ENCODE measurements at places on chromosomes 7 and 10.
A peak's percentile ranks its signal among the peaks of the same experiment; 100 is the strongest.

DNA sequence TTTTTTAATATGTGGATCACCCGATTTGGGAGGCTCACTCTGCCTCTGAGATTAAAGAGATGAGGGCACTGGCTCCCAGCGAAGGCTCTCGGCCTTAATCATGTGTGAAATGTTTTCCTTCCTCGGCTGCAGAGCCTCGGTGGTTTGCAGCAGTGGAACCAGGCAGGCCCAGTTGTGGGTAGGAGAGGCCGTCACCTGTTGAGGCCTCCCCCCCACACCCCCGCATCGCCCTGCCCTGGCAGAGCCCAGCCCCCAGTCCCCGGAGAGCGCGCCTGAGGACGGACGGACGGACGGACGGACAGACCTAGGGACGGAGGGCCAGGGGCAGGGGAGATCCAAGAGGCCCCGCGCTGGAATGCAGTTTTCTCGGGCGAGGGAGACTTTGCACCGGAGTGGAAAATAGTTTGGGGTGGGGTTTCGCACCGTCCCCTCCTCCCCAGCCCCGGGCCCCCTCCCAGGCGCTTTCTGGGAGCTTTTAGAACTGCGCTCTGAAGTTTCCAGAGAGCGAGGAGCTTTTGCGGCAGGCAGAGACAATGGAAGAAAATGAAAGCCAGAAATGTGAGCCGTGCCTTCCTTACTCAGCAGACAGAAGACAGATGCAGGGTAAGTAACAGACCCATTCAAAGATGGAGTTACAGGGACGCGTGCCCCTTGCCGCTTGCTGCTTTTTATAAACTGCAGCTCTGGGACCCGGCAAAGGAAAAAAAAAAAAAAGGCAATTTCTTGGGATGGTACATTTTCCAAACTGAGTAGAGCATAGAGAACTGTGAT lies at the start of gene KIAA1217:
Gene KIAA1217, plus strand, starts transcription at position 478 of the 771 bp plus-strand sequence. Its CDS starts 56 bp downstream, at position 534.
- no peak for DNase-seq

DNA sequence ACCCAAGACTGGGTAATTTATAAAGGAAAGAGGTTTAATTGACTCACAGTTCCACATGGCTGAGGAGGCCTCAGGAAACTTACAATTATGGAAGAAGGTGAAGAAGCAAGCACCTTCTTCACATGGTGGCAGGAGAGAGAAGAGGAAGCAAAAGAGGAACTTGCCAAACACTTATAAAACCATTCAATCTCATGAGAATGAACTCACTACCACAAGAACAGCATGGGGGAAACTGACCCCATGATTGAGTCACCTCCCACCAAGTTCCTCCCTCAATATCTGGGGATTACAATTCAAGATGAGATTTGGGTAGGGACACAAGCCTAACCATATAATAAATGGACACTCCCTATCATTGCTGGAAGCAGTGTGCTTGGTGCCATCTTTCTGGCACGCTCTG lies 506.3 kb downstream of the CALN1 start:
- DNase-seq = no peak

GRCh38 chr7:98879198-98879978 lies 1.1 kb downstream of the TRRAP start:
- peak; percentile 32 for DNase-seq

- DNase-seq = no peak
Observed at GRCh38 chr7:121385800-121386179, 10.3 kb downstream of the FAM3C start.

- DNase-seq = no peak
Observed at GRCh38 chr10:76026905-76027304, 595.5 kb downstream of the LRMDA start.

All from stimulated activated CD8-positive, alpha-beta memory T cell treated with anti-CD3 and anti-CD28 coated beads, Interleukin-7, amount 100 ng/mL, for 1 hour (primary cell).